ENCODE measurements at places on chromosomes 5 and 9.
A peak's percentile ranks its signal among the peaks of the same experiment; 100 is the strongest.

GRCh38 chr5:55758231-55758630, 20.4 kb downstream of the DDX4 start:
- DNase-seq, result no peak

DNA sequence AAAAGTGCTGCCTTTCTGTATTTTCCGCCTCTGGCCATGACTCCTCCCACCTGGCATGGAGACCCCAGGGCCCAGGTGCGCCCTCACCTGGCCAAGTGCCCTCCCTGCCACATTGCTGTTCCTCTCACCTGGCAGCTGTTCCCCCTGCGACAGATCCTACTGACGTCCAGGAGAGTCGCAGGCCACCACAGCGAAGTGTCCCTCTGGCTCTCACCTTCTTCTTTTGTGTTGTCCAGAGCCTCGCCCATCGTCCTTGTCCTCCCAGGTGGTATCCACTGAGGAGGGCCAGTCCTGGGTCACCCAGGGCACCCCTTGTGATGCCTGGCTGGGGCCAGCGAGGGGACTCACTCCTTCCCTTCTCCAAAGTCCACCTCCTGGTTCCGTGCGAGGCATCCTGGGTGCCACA, 2.6 kb downstream of the NKD2 start:
- DNase-seq, result no peak

GRCh38 chr9:97046228-97046627, 7.3 kb upstream of the CTSV start:
- no peak for DNase-seq

DNA sequence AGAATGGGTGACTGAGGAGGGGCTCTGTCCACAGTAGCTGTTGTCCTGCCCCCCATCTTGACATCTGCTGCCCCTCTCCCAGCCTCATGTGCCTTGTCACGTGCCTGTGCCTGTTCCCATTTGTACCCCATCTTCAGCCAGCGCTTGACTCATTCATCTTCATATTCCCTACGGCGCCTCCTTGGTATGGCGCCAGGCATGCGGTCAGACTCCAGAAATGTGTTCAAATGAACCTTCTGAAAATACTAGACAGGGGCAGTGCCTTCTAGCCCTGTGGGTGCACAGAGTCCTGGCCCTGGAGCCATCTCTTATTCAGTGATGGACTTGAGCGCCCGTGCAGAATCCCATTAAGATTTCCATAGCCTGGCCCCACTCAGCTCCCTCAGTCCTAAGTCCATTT, 46.2 kb downstream of the CFAP77 start:
- DNase-seq, result no peak

- DNase-seq, result no peak
Measured at GRCh38 chr9:71001780-71002386, 119.5 kb downstream of the TRPM3 start.

DNA sequence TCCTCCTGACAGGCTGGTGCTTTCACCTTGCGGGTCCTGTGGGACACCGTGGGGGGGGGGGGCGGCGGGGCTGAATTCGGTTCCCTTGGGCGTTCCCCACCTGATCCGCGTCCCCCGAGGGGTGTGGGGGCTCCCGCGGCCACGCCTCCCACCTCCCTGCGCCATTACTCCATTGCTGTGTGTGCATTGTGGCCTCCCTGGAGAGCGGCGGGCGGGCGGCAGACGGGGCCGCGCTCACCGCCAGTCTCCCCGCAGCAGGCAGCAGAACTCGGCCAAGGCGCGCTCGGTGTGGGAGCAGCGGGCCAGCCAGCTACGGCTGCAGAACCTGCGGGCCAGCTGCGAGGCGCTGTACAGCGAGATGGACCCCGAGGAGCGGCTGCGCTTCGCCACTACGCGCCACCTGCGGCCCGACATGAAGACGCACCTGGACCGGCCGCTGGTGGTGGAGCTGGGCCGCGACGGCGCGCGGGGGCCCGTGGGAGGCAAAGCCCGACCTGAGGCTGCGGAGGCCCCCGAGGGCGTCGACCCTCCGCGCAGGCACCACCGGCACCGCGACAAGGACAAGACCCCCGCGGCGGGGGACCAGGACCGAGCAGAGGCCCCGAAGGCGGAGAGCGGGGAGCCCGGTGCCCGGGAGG, 145.3 kb downstream of the CACNA1B start:
- no peak for DNase-seq

DNA sequence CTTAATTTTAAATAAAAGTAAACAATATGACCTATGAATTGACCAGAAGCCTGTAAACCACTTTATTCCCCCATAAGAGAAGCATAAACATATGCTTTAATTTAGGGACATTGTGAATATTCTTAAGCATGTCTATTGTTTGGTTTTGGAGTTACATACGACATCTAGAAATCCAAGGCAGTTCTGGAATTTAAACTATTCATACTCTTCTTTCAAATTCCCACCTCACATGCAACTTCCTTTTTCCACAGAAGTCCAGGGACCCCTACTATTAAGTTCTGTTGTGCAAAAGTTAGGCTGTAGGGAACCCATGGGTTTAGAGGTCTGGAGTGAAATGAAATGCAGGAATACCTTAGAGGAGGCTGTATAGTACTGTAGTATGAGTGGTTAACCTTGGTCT, 2.1 kb downstream of the RIC1 start:
- peak; percentile 15 for DNase-seq

DNA sequence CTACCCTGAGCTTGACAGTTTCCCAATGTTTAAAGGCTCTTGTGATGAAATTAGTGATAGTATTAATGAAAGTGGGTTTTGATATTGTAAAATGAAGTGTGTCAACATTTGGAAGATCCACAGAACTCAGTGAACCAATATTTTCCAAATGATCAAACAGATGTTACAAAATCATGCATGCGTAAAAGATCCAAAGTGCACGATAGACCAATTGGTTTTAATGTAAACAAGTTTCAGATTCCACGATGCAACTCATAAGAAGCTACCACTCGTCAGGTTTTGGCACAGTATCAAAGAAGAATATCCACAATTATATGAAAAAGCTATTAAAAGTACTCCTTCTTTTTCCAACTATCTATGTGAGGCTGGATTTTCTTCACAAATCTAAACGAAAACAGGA, 82.3 kb downstream of the SLC38A9 start:
- no peak for DNase-seq

DNA sequence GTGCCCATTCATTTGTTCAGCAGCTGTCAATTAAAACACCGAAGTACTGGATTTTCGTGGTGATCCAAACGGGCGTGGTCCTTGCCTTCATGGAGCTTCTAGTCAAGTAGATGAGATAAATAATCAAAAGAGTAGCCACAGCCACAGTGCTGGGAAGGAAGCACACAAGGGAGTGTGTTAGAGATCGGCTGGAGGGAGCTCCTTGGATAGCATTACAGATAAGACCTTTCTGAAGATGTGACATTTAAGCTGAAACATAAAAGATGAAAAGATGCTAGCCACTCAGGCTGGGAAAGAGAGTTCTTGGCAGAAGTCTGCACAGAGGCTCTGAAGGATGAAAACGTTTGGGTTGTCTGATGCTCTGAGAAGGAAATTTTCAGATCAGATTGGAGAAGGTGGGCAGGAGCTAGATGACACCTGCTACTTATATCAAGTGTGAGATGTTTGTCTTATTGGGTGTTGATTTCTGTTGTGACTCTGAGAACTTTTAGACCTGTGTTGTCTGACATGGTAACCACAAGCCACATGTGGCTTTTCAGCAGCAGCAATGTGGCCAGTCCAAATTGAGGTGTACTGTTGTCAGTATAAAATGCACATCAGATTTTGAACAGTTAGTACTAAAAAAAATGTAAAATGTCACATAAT, 123.9 kb downstream of the TLE4 start:
- DNase-seq, result no peak

GRCh38 chr9:111909444-111909843, 12.8 kb downstream of the UGCG start:
- no peak for DNase-seq

DNA sequence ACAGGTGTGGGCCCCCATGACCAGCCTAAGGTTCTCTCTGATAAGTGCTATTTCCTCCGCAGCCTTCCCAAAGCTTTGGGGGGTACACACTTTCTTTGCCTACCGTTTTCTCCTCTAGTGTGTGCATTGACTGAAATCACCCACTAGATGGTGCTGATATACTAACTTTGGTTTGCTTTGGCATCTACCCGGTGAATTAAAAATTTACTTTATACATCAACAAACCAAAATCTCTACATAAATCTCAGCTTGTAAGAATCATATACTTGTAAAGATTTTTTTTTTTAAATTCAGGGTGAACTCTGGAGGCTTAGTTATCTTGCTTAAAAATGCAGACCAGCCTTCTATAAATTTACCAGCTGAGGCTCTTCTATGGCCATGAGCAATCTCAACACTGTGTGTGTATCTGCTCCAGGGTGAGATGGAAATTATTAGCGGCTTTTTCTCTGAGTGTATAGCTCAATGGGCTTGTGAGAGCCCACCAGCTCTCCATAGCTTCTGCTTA, 475.7 kb upstream of the TNC start:
- DNase-seq, result peak; percentile 69

DNA sequence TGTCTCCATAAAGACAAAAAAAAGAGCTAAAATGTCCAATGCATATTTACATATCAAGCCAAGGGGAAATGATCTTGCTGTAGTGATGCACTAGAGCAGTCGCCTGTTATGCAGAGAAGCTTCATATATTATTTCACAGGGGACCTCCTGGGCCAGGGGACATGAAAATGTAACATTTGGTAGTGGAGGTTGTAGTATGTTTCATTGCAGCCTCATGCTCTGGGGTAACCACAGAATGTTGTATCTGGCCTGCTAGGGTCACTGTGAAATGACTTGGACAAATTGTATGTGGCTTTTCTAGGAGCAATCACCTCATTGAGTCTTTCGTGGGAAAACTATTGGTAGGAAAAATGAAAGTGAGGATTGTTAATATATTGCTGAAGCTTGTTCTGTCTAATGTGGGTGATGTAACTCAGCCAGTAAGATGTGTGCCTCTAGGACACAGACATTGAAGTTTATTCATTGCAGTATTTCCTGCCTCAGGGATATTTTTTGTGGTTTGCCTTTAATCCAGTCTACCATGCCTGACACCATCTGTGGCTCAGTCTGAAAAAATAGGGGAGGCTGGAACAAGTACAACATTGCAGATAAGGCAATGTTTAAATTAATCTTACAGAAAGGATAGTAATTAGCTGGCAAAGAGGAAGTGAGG, 430.8 kb upstream of the TNC start:
- DNase-seq, result peak; percentile 62

All from fibroblast of skin of left quadriceps (primary cell).